Esophagus muscularis mucosa (tissue), 4 donors: ENCODE measurements at places on chromosomes 1 and 21. TPM values are rescaled to one million over a fixed set of nuclear protein-coding genes. Genes with fewer than 3 reads are reported as not detected.
A peak's percentile ranks its signal among the peaks of the same experiment; 100 is the strongest.

- DNase-seq: no peak
- no peak overlapping the region for H3K4me3 ChIP-seq
- H3K4me1 ChIP-seq: peaks cover 88% of the 10 kb centered on the region
- H3K27ac ChIP-seq: peak overlapping the region; percentile 96
Measured at GRCh38 chr21:45987121-45987711, 5.6 kb downstream of the COL6A1 start.

DNA sequence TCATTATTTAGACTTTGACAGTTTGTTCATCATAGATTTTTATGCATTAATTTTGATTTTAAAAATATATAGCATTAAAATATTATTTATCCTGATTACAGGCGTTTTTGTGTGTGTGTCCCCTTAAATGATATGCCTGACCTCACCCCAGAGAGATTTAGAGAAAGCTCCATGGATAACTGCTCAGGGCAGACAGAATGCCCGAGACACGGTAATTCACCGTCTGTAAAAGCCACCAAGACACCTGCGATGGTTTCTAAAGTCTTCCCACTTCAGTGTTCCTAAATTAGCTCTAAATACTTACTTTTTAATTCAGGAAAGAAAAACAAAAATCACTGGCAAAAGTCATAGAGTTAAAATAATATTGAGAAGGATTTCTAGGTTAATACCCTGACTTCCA is 350.6 kb upstream of the RUNX1 start:
- no peaks in the 10 kb centered on the region for H3K36me3 ChIP-seq
- DNase-seq: no peak
- no peaks in the 10 kb centered on the region for H3K27me3 ChIP-seq
- no peak overlapping the region for H3K27ac ChIP-seq
- no peaks in the 10 kb centered on the region for H3K4me1 ChIP-seq

Gene GRHL3
- not detected for total RNA-seq

Gene TCP10L
- 1.2 TPM for total RNA-seq

Gene OPTC
- not detected for total RNA-seq

GRCh38 chr1:47650611-47651010 is 212.8 kb downstream of the FOXD2 start:
- peaks cover 3% of the 10 kb centered on the region for H3K4me1 ChIP-seq
- no peaks in the 10 kb centered on the region for H3K36me3 ChIP-seq
- H3K27me3 ChIP-seq: peaks cover 14% of the 10 kb centered on the region
- no peak for DNase-seq
- no peak overlapping the region for H3K4me3 ChIP-seq

Gene NOS1AP
- total RNA-seq: 9.0 TPM

GRCh38 chr1:210689826-210690225 is 361.1 kb downstream of the HHAT start:
- no peak overlapping the region for H3K27ac ChIP-seq
- no peaks in the 10 kb centered on the region for H3K4me1 ChIP-seq
- no peak for DNase-seq
- no peaks in the 10 kb centered on the region for H3K27me3 ChIP-seq
- H3K4me3 ChIP-seq: no peak overlapping the region

Gene AVPR1B
- total RNA-seq: not detected

GRCh38 chr21:31275901-31276300 is 68.2 kb downstream of the TIAM1 start:
- no peak for DNase-seq
- no peaks in the 10 kb centered on the region for H3K4me1 ChIP-seq
- no peak overlapping the region for H3K4me3 ChIP-seq

- DNase-seq: no peak
- H3K4me1 ChIP-seq: no peaks in the 10 kb centered on the region
- H3K36me3 ChIP-seq: peaks cover 47% of the 10 kb centered on the region
- H3K27ac ChIP-seq: no peak overlapping the region
- no peaks in the 10 kb centered on the region for H3K27me3 ChIP-seq
Measured at GRCh38 chr1:200646515-200646914, 23.2 kb downstream of the DDX59 start.

DNA sequence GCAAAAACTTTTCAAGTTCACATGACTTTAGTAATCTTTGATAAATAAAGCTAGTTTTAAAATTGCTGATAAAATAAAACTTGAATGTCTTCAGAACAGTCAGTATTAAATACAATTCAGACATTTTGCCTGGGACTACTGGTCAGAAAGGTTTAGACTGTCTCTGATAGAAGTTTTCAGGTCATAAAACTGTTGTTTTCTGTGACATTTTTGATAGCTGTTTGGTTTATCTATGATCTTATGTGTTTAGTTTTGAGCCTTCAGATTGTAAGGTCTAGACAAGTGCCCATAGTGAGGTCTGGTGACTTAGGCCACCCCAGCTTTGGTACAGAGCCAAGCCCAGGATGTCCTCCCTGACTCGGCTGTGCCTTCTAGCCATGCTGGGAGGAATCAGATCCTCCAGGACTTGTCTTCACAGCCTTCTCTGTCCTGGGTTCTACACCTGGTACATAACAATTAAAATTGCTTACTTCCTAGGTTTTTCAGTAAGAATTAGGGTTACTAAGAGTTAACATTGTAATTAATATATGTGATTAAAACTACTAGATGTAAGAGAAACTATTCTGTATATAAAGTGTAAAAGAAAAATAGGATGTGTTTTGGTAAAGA is 15.1 kb upstream of the DNAH14 start:
- H3K27ac ChIP-seq: no peak overlapping the region
- DNase-seq: no peak
- H3K4me1 ChIP-seq: no peaks in the 10 kb centered on the region
- no peaks in the 10 kb centered on the region for H3K27me3 ChIP-seq

Gene A3GALT2
- not detected for total RNA-seq

Gene CFHR2
- not detected for total RNA-seq

GRCh38 chr1:224670506-224670905 is 54.4 kb downstream of the CNIH3 start:
- no peaks in the 10 kb centered on the region for H3K36me3 ChIP-seq
- no peak for DNase-seq
- no peak overlapping the region for H3K4me3 ChIP-seq

DNA sequence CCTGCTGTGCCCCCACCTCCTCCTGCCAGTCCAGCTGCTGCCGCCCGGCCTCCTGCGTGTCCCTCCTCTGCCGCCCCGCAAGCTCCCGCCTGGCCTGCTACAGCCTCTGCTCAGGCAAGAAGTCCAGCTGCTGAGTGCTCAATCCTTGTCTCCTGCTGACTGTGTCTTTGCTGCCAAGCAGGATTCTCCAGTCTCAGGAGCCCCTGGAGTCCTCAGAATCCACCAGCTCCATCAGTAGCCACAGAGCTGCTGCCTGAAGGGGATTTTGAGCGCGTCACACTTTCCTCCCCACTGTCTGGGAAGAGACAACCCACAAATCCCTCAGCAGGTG is 973 bp downstream of the KRTAP10-11 start:
- DNase-seq: peak; percentile 68
- no peaks in the 10 kb centered on the region for H3K4me1 ChIP-seq
- no peak overlapping the region for H3K27ac ChIP-seq

Gene PRUNE1
- 25.0 TPM for total RNA-seq

Gene SIK1
- total RNA-seq: 3.6 TPM

Gene LCE2C
- total RNA-seq: not detected

DNA sequence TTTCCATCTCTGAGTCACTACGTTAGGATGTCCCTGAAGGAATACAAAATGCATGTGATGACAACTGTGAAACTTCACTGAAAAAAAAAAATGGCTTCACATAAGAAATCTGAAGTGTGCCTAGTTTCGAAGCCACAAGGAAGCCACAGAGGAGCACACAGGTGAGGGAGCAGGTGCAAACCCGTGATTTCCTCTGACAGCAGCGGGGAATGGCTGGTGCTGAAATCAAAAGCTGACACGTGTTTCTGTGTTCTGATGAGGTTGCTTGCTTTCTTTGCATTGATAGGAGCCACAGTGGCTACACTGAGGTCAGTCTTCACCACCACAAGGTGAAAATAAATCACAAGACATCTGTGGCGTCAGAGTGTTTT is 105.7 kb upstream of the TLR5 start:
- no peak overlapping the region for H3K27ac ChIP-seq
- H3K36me3 ChIP-seq: no peaks in the 10 kb centered on the region
- H3K27me3 ChIP-seq: no peaks in the 10 kb centered on the region
- no peak overlapping the region for H3K4me3 ChIP-seq
- no peaks in the 10 kb centered on the region for H3K4me1 ChIP-seq

Gene HSD3B2
- total RNA-seq: not detected

DNA sequence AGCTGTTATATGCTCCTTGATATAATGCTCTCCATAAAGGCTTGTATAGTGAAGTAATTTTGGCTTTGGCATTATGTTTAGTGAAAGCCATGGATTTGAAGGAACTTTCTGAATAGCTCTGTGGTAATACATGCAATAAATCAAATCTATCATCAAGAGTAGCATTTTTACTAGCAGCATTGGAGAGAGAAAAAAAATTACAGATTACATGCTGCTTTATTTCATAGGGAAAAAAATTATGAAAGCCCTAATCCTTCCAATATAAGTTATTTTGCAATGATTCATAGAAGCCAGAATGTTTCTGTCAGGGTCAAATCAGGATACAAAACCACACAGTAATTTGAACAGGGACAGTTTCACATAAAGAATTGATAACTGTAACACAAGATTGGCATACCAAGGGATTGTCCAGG is 250.0 kb downstream of the SPATA17 start:
- no peaks in the 10 kb centered on the region for H3K36me3 ChIP-seq
- H3K4me1 ChIP-seq: no peaks in the 10 kb centered on the region
- H3K27ac ChIP-seq: no peak overlapping the region
- no peaks in the 10 kb centered on the region for H3K27me3 ChIP-seq
- H3K4me3 ChIP-seq: no peak overlapping the region

GRCh38 chr1:215899901-215900300 is 332.8 kb downstream of the KCTD3 start:
- no peaks in the 10 kb centered on the region for H3K27me3 ChIP-seq
- H3K27ac ChIP-seq: no peak overlapping the region
- no peak overlapping the region for H3K4me3 ChIP-seq
- DNase-seq: no peak
- H3K4me1 ChIP-seq: no peaks in the 10 kb centered on the region

- DNase-seq: no peak
- H3K27ac ChIP-seq: no peak overlapping the region
- no peaks in the 10 kb centered on the region for H3K36me3 ChIP-seq
- H3K4me1 ChIP-seq: no peaks in the 10 kb centered on the region
- no peak overlapping the region for H3K4me3 ChIP-seq
Measured at GRCh38 chr1:102732927-102733326, 375.4 kb downstream of the COL11A1 start.

DNA sequence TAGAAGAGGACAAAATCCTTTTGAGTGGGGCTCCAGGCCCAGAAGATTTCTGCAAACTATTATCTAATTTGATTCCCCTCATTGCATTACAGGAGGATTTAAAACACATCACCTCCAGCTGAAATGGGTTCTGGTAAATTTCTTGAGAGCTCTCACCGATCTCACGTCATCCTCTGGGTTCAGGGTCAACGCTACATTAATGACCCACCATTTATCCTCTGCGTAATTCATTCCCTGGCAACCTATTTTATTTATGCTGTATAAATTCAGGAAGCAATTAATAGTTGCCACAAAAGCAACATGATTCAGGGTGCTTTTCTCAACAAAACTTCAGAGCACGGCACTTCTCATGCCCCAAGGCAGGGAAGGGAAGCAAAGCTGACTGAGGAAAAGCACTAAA is 38.9 kb downstream of the LMX1A start:
- H3K36me3 ChIP-seq: no peaks in the 10 kb centered on the region
- DNase-seq: no peak
- no peak overlapping the region for H3K27ac ChIP-seq
- peaks cover 8% of the 10 kb centered on the region for H3K4me1 ChIP-seq
- no peak overlapping the region for H3K4me3 ChIP-seq
